ENCODE measurements at places on chromosomes 16 and 17. TPM values are rescaled to one million over a fixed set of nuclear protein-coding genes. Genes with fewer than 3 reads are reported as not detected.

DNA sequence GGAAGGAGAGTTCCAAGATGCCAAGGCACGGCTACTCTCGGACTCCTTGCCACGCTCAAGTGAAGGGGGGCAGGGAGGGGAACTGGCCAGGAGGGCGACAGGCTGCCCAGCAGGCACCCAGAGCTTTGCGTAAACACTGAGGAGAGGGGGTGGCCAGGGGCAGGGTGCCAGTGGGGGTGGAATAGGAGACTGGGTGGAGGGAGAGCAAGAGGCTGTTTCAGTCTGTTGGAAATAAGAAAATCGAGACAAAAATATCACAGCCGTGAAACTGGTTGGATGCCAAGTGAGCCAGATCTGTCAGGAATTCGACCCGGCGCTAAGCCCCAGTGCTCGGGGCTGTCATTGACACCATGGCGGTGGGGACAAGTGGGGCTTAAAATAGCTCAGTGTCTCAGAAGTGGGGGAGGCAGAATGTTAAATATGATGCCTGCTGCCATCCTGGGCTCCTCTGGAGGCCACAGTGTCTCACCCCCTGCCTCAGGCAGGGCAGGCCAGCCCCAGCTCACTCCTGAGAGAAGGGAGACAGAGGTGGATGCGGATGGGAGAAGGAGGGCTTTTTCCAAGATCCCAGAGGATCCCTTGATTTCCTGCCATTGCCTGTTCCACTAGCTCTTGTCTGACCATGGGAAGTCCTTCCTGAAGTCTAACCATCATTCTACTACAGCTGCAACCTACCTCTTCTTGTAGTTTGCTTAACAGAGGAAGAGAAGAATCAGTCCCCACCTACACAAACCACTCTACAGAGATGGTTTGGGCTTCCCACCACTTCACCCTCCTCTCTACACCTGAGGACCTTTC, 9.5 kb downstream of the PNMT start:
- peak; percentile 92 for DNase-seq

- DNase-seq, result no peak
Observed at GRCh38 chr16:30780021-30780420, 7.0 kb downstream of the ZNF629 start.

- no peak for DNase-seq
Observed at GRCh38 chr17:1094591-1094990, 85.2 kb downstream of the ABR start.

DNA sequence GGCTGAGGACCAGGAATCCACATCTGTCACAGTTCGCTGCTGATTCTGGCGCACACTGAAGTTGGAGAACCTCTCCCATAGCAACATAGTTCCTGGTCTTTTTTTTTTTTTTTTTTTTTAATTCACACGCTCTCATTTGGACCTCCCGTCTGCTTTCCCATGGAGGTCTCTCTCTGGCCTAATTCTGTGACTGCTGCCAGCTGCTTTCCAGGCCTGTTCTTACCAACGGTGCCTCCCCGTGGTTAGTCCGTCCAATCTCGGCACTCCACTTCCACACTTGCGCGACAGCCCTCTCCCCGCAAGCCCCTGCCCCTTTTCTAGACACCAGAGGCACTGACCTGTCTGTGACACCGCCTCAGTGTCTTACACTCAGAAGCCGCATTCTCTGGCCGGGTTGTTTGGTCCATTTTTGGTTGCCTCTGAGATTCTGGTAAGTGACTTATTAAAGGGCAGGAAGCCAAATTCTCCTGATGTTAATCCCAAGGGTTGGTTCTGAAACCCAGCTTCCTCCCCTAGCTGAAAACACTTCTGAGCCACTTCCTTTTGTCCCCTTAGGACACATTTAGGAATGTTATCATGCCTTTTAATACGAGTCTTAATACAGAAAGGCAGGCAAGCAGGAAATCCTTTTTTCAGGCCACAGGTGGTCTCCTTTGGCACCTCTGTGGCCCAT, 1.1 kb upstream of the AKTIP start:
- peak; percentile 84 for DNase-seq

- no peak for DNase-seq
Observed at GRCh38 chr16:2860826-2861567, 3.0 kb upstream of the PRSS22 start.

GRCh38 chr17:64025732-64026294, 5.4 kb upstream of the ICAM2 start:
- peak; percentile 92 for DNase-seq

- DNase-seq, result no peak
Observed at GRCh38 chr17:31580316-31580705, 188.8 kb downstream of the RAB11FIP4 start.

DNA sequence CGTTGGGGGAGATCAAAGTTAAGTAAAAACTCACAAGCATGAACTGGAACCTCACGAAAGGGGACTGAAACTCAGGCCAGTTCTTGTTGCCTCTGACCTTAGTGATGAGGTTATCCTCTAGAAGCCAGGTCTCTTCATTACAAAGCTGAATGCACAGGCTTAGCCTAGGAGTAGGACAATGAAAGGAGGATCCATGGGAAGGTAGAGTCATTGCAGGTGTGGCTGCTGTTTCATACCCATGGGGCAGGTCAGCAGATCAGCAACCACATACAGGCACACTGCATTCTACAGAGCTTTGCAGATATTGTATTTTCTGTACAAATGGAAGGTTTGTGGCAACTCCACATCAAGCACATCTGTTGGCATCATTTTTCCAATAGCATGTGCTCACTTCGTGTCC, 341.3 kb upstream of the SOX9 start:
- DNase-seq, result no peak

DNA sequence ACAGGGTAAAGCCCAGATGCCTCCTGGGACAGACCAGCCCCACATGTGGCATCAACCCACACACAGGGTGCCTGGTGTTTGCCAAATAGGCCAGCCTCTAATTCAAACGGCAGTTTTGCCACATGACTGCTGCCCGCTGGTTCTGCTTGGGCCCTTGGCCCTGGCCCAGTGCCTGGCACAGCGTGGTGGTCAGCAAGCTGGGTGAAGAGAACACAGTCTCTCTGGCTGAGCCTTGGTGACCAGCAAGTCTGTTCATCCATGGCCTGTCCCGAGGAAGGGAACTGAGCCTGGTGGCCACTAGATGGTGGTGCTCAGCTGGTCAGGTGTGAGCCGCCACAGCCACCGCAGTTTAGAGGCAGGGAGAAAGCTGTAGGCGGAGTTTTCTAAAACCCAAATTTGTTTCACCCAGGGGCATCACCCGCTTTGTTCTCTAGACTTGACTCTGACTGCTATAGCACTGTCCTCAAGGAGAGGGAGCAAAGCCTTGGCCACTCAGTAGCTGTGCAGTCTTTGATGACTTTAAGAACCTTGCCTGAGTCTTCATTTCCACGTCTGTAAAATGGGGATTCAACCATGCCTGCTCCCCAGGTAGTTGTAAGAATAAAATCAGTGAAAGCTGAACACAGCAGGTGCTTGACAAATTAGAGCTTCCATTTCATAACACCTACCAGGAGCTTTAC, 4.7 kb upstream of the GFAP start:
- DNase-seq, result peak; percentile 82

- DNase-seq, result no peak
Observed at GRCh38 chr17:80891397-80892018, 100.1 kb upstream of the CHMP6 start.

- peak; percentile 47 for DNase-seq
Observed at GRCh38 chr16:1262846-1263221, 7.0 kb downstream of the TPSD1 start.

DNA sequence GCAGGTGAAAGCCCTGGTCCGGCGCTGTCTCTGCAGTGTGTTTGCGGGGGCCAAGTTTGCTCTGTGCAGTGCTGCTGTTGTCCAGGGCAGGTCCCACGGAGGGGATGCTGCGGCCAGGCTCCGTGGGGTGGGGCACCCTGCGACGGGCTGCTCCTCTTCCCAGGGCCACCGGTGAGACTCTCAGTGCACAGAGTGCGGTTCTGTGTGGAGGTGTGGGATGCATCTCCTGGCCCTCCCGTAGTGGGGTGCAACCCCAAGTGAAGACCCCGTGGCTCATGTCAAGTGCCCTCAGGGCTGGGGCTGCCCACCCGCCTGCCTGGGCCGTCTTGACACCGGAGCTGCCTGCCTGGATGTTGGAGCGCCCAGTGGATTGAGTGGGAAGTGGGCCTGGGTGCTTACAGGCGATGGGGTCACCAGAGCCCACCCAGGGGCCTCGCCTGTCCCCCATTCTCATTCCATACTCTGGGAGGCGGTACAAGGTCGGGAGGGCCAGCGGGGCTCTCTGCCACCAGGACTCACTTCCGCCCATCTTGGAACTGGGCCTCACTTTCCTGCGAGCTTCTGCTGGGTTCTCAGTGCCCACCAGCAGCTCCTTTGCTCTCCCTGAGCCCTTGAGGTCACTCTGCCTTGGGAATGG, 119.9 kb downstream of the BANP start:
- peak; percentile 36 for DNase-seq

GRCh38 chr16:81181013-81181720, 57.3 kb upstream of the BCO1 start:
- peak; percentile 90 for DNase-seq

- peak; percentile 63 for DNase-seq
Observed at GRCh38 chr17:78953356-78954350, 26.1 kb downstream of the LGALS3BP start.

DNA sequence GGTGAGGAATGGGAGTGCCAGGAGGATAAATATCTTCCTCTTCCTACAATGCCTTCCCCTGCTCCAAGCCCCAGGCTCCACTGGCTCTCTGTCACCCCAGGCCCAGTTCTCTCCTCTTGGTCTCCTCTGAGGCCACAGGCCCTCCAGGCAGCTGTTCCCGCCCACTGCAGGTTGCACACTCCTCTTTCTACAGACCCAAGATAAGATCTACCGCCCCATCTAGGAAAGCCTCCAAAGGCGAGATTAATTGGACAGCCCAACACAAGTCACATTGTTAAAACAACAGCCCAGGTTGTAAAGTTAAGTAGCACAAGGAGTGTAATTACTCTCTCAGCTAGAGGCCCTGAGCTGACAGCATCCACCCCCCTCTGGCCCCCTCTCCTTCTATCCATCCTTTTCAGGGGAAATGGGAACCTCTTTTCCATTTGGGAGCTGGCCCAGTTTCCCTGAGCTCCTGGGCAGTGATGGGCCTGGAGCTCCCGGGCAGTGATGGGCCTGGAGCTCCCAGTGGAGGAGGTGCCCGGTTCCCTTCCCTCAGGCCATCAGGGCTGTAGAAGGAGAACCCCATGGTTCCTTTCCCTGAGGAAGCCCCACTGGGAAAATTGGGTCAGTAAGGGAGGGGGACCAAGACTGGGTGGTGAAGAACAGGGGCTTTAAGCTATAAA, 7.3 kb downstream of the DLX4 start:
- no peak for DNase-seq

- no peak for DNase-seq
Observed at GRCh38 chr17:41178843-41179616, 1.0 kb upstream of the KRTAP4-2 start.

DNA sequence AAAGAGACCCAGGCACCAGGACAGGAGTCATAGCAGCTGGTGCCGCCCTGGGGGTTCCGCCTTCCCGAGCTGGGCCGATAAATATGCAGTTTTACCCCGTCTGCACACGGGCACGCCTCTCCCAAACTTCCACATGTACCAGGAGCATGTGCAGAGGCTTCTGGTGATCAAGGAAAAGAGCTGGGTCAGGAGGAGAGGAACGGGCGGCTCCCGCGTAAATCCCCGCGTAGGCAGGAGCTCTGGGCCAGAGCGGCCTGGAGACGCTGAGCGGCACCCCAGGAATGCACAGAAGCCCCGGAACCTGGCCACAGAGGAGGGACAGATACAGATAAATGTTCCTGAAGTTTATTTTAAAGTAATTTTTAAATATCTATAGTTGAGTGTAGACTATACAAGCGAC, 46.6 kb upstream of the METRNL start:
- peak; percentile 9 for DNase-seq

- DNase-seq, result no peak
Observed at GRCh38 chr16:80993834-80994233, 12.9 kb downstream of the CMC2 start.

- DNase-seq, result no peak
Observed at GRCh38 chr16:79006765-79007164, 593.8 kb downstream of the MAF start.

GRCh38 chr16:88527186-88527936, 42.8 kb upstream of the ZC3H18 start:
- peak; percentile 79 for DNase-seq

- DNase-seq, result no peak
Observed at GRCh38 chr17:71392715-71393567, 727.9 kb upstream of the SOX9 start.

- no peak for DNase-seq
Observed at GRCh38 chr17:63517825-63518534, 5.2 kb upstream of the KCNH6 start.

DNA sequence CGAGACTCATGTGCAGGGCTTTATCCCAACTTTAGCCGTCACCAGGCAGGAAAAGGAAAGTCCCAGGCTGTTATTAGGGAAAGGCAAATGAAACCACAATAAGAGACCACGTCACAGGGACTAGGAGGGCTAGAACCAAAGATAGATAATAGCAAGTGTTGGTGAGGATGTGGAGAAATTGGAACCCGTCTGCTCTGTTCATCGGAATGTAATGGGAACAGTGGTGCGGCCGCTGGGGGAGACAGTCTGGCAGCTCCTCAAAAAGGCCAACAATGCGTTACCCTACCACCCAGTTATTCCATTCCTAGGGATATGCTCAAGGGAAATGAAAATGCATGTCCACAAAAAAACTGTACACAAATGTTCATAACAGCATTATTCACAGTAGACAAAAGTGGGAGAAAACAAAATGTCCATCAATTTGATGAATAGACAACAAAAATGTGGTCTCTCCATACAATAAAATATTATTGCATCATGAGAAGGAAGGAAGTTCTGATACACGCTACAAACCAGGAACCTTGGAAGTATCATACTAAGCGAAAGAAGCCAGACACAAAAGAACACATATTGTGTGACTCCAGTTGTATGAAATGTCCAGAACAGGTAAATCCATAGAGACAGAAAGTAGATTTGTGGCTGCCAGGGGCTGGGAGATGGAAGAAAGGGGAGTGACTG, 19.5 kb upstream of the USP10 start:
- no peak for DNase-seq

The ACSM2A gene
- total RNA-seq, result not detected

The ERN1 gene
- 11.4 TPM for total RNA-seq

The JMJD8 gene
- 55.7 TPM for total RNA-seq

The WFIKKN1 gene
- total RNA-seq, result 0.17 TPM

The NAA60 gene
- total RNA-seq, result 51.5 TPM

The TOX3 gene
- not detected for total RNA-seq

The DRC3 gene
- total RNA-seq, result 1.4 TPM

The CALB2 gene
- 2.0 TPM for total RNA-seq

The LONP2 gene
- total RNA-seq, result 75.5 TPM

The PPY gene
- not detected for total RNA-seq

The SLC38A8 gene
- not detected for total RNA-seq
